ENCODE measurements at places on chromosomes 3 and 15. TPM values are rescaled to one million over a fixed set of nuclear protein-coding genes. Genes with fewer than 3 reads are reported as not detected.

Gene AGBL1
- polyA plus RNA-seq: not detected

- no peak for DNase-seq
Observed at GRCh38 chr3:184467171-184467570, 87.3 kb downstream of the CHRD start.

- DNase-seq: no peak
Observed at GRCh38 chr3:144407335-144407734, 435.7 kb downstream of the DIPK2A start.

DNA sequence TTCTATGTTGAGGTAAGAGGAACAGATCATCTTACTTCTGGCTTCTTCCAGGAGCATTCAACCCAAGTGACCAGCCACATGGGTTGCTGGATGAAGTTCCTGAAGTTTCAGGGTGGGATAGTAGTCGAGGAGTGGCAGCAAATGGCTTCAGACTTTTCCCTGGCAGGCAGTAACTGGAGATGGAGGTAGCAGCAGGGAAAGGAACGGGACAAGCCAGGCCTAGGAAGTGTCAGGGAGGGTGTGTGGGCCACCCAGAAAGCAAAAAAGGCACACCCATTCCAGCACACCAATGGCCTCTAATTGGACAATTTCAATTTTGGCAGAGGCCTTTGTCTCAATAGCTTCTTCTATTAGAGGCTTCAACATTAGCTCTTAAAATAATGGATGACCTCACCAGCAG lies 498.6 kb upstream of the ATP11B start:
- no peak for DNase-seq

DNA sequence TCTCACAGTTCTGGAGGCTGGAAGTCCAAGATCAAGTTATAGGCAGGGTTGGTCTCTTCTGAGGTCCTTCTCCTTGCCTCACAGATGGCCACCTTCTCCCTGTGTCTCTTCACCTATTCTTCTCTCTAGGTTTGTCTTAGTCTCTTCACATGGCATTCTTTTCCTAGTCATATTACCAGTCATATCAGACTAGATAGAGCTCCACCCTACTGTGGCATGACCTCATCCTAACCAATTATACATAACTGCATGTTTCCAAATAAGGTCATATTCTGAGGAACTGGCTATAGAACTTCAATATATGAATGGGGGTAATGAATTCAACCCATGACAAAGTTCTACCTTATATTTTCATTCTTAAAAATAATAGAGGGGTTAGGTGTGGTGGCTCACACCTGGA lies 196.4 kb upstream of the UBE3A start:
- no peak for DNase-seq

GRCh38 chr3:13414040-13414729 lies 5.9 kb downstream of the NUP210 start:
- peak; percentile 86 for DNase-seq

DNA sequence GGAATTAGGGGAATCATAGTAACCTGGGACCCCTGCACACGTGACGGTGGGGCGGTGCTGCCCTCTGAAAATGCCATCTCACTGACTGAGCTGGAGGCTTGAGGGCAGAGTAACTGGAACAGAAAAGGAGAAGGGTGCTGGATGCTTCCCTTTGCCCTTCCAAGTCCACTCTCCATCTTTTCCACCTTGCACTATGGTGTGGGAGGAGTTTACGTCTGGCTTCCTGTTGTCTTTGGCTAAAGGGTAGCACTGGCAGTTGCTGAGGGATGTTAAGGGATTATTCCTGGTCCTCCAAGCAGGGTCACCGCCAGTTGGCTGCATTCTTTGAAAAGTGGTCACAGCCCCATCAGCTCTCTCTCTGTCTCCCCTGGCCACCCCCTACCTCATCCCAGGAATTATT lies 129.4 kb upstream of the SNTN start:
- no peak for DNase-seq

DNA sequence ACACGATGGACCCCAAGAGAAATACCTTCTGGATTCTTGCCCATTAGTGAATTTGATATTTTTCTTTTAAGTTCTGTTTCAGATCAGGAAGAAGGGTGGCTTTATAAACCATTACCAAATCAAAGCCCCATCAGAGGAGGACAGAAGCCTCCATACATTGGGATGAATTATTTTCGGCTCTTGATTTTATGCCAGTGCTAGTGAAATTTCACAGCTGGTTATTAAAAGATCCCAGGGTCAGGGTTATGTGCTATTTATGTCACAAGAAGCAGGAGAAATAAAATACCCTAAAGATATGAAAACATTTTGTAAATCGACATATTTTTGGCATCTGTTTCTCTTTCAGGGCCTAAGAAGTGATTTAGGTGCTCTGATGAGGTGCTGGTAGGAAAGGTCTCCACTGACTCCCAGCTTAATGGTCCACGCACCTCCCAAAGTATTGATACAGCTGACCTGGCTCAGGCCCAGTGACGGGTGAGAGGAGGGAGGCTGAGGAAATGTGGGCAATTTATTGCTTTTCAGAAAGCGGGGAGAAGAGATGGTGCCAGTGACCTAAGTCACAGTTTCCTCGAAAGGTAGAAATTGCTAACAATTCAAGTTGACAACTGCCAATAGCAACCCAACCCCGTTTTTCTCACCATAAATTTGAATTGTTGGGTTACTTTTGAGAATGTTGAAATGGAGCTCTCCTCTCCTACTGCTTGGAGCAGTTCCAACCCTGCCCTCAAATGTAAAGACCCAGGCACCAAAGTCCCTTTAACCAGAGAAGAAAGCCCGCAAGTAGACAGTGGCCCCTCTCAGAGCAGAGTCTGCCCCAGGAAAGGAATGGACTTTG lies 315.6 kb upstream of the NR2E3 start:
- DNase-seq: no peak

DNA sequence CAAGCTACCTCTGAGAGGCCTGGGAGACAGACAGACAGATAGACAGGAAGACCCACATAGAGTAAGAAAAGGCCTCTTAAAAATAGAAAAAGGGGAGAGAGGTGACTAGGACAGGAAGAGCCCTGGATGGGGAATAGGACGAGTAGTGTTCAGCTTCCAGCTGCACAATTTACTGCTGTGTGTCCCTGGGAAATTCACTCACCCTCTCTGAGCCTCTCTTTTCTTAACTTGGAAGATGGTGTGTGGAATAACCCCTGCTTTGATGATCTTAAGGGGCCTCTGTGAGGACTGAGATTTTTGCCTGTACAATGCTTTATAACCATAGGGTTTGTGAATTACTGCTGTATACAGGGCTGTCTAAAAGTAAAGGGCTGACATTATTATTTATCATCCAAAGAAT lies 37.5 kb downstream of the FEM1B start:
- no peak for DNase-seq

DNA sequence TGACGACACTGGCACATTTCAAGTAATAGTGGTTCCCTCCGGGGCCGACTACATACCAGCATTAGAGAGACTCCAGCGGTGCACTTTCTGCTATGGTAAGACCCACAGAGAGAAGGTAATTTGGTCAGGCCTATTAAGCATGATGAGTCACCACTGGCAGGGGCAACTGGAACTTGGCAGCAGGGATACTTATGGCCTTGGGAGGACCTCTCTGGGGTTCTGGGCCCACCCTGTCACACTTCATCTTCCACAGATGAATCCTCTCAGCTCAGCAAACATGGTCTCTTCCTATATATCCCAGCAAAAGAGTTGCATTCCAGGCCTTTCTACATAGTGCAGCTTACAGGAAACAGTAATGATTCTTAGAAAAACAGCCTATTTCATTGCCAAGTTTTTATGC lies 88.0 kb downstream of the PIK3R4 start:
- no peak for DNase-seq

Gene IQCF6
- not detected for polyA plus RNA-seq

DNA sequence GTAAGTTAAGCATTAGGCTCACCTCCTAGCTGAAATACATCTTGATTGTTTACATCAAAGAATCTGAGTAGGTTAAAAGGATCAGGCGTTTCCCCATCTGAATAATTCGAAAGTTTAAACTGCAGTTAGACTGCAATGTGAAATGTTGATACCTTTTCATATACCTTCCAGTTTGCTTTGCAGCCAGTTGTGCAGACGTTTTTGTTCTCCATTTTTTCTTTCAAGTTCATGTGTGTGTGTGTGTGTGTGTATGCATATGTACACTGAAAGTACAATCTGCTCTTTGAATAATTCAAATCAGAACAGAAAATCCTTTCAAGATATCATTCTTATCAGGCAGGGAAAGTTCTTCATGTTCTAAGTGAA lies 2.9 kb downstream of the ITPR1 start:
- no peak for DNase-seq

Gene CCR9
- polyA plus RNA-seq: 1.4 TPM

Gene KCNH8
- polyA plus RNA-seq: not detected

DNA sequence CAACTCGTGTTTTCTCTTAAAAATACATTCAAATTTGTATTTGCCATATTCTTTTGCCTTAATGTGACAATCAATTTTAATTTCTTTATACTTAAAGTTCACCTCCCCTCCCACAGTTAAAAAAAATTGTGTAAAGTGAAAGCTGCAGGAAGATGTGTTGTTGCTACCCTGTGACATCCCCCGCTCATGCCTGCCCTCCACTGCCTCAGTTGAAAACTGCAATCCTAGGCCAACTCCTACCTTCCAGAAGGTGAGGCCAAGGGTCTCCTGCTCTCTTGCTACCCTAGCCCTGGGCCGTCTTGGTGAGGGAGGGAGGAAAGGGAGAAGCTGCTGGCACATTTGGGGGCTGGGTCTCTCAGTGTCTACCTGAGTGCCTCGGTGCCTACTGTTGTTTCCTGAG lies 57.0 kb upstream of the CMTM7 start:
- DNase-seq: no peak

DNA sequence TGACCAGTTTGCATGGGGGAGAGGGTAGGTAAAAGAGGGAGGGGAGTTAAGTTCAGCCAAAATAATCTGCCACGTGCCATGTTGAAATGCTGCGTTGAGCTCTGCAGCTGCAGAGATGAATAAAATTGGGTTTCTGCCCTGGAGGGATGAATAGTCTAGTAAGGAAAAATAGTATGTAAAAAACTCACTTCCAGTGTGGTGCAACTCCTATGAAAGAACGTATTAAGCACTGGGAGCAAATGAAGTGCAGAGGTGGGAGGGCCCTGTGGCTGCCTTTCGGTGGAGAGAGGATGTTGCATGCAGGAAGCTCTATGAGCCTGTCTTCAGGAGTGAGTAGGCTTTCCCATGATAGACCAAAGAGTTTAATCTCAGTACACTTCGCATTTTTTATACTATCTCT lies 8.6 kb downstream of the CEP63 start:
- no peak for DNase-seq

DNA sequence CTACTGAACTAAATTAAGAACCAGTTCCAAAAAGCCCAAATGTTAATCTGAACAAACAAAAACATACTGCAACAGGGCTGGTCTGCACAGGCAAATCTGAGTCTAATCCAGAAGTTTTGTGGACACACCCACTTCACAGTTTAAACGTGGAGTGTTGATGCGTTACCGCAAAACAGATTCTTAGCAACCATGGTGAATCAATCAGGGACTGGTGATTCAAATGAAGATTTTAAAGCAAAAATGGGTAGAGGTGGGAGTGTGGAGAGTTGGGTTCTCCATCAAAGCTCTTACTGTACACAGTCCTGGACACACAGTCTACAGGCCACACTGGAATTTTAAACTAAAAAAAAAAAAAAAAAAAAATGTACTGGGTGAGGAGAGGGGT lies 5.2 kb downstream of the ANXA2 start:
- DNase-seq: no peak

DNA sequence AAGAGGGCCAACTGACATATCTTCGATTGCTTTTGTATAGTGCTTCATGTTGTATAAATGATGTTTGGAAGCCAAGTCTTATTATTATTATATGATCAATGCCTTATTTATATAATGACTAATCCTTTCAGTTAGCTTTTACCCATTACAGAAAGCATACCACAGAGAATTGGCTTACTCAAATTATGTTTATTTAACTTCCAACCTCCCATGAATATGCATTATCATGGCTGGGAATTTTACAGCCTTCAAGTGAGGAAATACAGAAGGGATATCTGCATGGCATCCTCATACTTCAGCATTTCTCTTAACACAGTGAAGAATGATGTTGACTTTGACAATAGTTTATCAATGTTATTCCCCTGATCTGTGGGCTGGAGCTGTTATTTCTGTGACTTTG lies 225.9 kb upstream of the GAP43 start:
- no peak for DNase-seq

Gene ACKR4
- not detected for polyA plus RNA-seq
